ENCODE measurements at places on chromosomes 16 and 17. TPM values are rescaled to one million over a fixed set of nuclear protein-coding genes. Genes with fewer than 3 reads are reported as not detected.

DNA sequence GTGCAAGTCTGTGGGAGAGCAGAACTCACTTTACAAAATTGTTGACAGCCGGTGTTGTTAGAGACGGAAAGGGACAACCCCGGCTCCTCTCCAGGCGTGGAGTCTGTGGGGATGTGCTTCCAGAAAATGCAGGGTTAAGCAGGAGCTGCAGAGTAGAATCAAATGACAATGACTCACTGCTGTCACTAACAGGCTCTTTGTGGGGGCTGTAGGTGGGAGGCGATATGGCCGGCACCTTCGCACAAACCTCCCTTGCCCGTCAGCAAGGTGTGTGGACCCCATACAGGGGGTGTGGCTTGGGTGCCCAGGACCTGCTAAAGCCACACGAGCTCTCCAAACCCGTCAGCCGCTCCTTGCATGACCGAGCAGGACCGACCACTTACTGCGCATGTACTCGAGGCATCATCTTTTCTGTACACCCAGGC is 5.8 kb downstream of the PDK2 start:
- DNase-seq = no peak

DNA sequence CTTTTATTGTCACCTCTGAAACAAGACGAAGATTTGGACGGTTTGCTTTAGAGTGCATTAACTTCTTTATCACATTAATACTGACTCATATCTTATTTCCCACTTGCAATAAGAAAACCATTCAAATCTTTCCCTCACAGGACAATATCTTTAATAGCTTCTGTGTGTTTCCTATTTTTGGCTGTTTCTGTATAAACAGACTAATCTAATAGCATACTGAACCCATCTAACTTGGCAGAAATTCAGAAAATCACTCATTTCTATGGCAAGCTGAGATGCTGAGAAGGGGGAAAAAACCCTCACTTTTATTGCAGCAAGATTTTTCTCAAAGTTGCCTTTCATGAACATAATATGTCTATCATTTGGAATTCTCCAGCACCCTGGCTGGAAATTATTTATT is 524.9 kb downstream of the WWOX start:
- DNase-seq = no peak

DNA sequence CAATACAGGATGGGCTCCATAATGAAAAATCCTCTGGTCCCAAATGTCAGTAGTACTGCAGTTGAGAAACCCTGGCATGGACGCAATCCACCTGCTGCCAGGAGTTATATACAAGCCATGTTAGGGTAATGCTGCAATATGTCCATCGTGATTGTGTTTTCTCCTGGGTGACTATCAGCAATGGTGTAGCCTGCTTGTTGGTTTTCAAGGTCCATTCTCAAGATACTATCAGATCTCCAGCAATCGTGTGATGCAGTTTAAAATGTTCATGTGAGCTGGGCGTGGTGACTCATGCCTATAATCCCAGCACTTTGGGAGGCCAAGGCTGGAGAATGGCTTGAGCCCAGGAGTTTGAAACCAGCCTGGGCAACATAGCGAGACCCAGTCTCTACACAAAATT is 24.0 kb downstream of the ABCC1 start:
- DNase-seq = no peak

GRCh38 chr16:24993722-24994686 is 21.2 kb downstream of the ARHGAP17 start:
- no peak for DNase-seq

GRCh38 chr16:13702614-13703013 is 217.3 kb upstream of the ERCC4 start:
- no peak for DNase-seq

GRCh38 chr16:83817022-83817421 is 9.2 kb downstream of the HSBP1 start:
- DNase-seq = no peak

DNA sequence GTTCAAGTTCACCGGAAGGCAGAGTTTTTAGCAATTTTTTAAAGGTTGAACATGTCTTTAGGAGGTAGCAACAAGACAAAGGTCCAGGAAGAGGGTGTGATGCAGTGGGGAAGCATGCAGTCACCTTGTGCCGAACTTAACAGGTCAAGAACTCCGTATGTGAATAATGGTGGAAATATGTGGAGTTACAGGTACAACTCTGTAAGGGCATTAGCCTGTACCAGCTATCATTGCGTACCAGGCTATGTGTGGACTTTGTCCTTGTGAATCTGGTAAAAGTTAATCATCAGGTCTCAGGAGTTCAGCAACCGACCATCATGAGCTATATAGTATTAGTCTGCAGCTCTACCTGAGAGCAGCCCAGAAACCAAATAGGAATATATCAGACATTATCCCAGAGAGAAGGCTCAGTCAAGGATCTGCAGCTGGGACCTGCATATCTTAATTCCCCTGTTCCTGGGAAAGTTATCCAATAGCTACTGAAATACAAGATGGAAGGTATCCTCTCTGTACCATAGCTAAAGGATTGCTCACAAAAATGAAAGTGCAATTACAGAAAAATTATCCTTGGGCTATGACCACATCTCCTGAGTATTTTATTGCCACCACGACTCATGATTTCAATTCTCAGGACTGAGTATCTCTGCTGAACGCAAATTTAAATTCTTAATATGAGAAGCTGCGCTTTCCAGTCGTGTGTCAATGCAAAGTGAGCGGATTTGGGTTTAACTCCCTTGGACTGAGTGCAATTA is 469.3 kb downstream of the CDH13 start:
- DNase-seq = no peak

DNA sequence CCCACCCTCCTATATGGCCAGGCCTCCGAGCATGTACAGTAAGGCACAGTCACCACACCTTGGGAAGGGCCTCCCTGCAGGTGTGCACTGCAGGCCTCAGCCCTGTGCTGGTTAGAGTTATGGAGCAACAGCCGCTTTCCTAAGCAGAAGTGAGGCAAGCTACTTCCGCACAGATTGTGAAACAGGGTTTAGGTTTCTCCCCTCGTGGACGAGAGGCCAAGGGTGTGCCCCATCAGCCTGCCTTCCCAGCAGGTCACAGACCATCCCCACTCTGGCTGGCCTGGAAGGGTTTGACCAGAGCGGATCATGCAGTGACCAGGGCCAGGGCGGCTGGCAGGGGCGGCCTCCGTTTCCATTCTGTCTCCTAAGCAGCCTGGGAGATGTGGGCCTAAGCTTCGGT is 4.7 kb downstream of the MSRB1 start:
- DNase-seq = no peak

DNA sequence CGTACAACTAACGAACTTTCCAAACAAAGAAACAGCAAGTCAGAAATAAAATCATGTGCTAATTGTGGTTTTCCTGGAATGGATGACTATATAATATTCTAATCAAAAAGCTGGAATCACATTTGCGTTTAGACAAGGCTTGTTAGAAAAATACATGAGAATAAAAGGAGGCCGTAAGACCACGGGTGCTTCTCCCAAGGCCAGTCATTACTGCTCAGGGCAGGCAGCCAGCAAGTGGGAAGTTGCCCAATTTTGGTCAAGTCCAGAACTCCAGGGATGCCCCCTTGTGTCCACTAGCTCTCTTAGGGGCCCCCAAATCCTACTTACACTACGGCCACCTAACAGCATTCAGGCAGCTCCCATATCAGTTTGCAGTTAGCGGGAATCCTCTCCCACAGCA is 25.9 kb upstream of the LYRM9 start:
- no peak for DNase-seq

Gene CIITA
- 6.2 TPM for polyA plus RNA-seq

Gene RAB40C
- polyA plus RNA-seq = 12.4 TPM

Gene ICAM2
- 27.7 TPM for polyA plus RNA-seq

Data from left renal pelvis (tissue), 4 donors.